ENCODE measurements at places on chromosomes 12 and 14. TPM values are rescaled to one million over a fixed set of nuclear protein-coding genes. Genes with fewer than 3 reads are reported as not detected.

PPP1R3E gene
- 12.4 TPM for total RNA-seq

TRAF3 gene
- 45.4 TPM for total RNA-seq

NRIP2 gene
- total RNA-seq: not detected

DNA sequence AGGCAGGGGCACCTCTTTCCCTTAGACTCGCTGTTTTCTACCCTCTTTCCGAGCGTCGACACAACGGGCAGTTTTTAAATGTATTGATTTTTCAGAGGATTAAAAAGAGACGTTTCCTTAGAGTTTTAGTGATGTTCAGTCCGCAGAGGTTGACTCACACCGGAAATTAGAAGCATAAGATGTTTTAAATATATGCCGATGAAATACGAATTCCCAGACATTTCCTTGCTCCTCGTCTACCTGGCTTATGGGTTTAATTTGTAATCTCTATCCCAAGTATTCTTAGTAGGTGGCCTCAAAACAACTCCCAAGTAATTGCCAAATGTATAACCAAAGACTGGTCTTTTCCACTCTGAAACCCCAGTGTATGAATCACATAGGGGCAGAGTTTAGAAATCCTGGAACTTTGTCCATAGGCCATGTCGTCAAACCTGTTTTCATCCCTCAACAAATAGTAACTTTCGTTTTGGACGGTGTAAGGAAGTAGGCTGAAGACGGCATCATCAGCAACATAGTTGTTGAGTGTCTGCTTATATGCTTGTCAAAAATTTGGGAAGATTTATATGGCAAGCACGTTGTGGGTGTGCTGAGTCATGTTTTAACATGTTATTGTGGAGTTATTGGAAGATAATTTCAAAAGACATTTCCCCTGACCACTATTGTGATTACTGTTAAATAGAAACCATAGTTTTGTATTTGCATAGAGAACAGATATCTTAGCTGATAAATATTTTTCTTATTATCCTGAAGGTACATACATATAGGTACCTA, 824 bp downstream of the TBK1 start:
- H3K27me3 ChIP-seq: no peaks in the 10 kb centered on the region
- H3K27ac ChIP-seq: peak overlapping the region; percentile 98
- H3K36me3 ChIP-seq: peaks cover under 1% of the 10 kb centered on the region
- H3K4me3 ChIP-seq: peak overlapping the region; percentile 90

DNA sequence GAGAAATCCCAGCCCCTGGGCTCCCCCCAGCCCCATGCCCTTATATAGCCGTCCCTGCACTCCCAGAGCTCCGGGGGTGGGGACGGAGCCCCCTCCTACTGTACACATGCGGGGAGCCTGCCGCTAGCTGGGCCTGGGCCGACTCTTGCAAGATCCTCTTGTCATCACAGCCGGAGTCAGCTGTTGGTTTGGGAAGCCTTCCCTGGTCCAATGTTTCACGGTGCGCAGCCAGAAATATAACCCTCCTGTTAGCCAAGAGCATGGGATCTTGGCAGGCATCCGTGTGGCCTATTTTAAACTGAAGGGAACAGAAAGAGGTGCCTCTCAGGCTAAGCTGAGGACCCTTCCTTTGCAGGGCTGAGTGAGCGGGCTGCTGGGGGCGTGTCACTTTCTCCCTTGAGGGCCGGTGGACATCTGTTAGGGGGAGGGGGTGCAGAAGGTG, 175.3 kb downstream of the TSPAN9 start:
- peak; percentile 49 for DNase-seq
- H3K27me3 ChIP-seq: no peaks in the 10 kb centered on the region
- H3K27ac ChIP-seq: peak overlapping the region; percentile 58
- no peak overlapping the region for H3K4me3 ChIP-seq
- peaks cover 58% of the 10 kb centered on the region for H3K4me1 ChIP-seq

GRCh38 chr14:100828031-100828769, 2.3 kb downstream of the MEG3 start:
- no peak overlapping the region for H3K4me3 ChIP-seq
- no peaks in the 10 kb centered on the region for H3K4me1 ChIP-seq
- no peak overlapping the region for H3K27ac ChIP-seq
- no peaks in the 10 kb centered on the region for H3K36me3 ChIP-seq
- DNase-seq: no peak

GRCh38 chr12:53726341-53726740, 911 bp downstream of the CALCOCO1 start:
- no peak for DNase-seq
- H3K36me3 ChIP-seq: peaks cover 34% of the 10 kb centered on the region
- no peak overlapping the region for H3K4me3 ChIP-seq
- H3K27me3 ChIP-seq: no peaks in the 10 kb centered on the region
- H3K27ac ChIP-seq: no peak overlapping the region
- peaks cover 25% of the 10 kb centered on the region for H3K4me1 ChIP-seq

DNA sequence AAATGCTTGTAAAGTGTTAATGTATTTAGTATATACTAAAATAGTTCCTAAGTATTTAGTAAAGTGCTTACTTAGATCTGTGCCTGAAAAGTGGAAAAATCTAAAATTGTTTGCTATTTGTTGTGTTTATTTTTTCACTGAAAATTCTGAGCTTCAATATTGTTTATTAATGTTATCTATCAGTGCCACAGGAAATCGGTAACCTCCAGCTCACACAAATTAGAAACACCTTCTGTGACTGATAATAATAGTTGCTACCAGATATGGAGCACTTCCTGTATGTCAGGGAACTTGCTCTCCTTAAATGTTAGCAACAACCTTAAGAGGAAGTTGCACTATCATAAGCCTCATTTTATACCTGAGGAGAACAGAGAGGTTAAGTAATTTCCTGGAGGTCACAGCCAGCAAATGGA, 723 bp upstream of the LRP10 start:
- peaks cover 27% of the 10 kb centered on the region for H3K36me3 ChIP-seq
- peak overlapping the region; percentile 98 for H3K27ac ChIP-seq
- H3K4me3 ChIP-seq: peak overlapping the region; percentile 75
- peaks cover 28% of the 10 kb centered on the region for H3K4me1 ChIP-seq

DNA sequence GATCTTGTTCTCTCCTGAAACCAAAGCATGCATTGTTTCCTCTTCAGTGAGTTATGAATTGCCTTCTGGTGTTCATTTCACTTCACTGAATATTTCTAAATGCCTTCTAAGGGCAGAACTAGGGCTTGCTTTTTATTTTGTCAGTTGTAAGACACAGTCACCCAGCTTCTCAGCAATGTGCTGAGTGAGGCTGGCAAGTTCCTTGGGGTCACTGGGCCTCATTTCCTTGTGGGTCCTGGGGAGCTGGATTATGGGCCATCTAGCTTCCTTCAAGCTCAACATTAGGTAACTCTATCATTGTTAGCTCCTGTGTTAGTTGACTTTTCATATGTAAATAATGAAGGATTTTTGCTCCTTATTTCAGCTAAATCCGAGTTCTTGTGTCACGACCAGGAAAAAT, 13.8 kb downstream of the ASCL4 start:
- no peak overlapping the region for H3K27ac ChIP-seq
- H3K27me3 ChIP-seq: no peaks in the 10 kb centered on the region
- H3K4me3 ChIP-seq: no peak overlapping the region
- no peak for DNase-seq
- H3K36me3 ChIP-seq: no peaks in the 10 kb centered on the region
- no peaks in the 10 kb centered on the region for H3K4me1 ChIP-seq

- H3K4me3 ChIP-seq: no peak overlapping the region
- H3K27me3 ChIP-seq: no peaks in the 10 kb centered on the region
- no peaks in the 10 kb centered on the region for H3K36me3 ChIP-seq
Observed at GRCh38 chr12:69648476-69648875, 37.8 kb upstream of the LRRC10 start.

GRCh38 chr12:53624956-53625355, 1.2 kb downstream of the ATF7 start:
- H3K27me3 ChIP-seq: no peaks in the 10 kb centered on the region
- H3K27ac ChIP-seq: peak overlapping the region; percentile 87
- no peak for DNase-seq
- no peaks in the 10 kb centered on the region for H3K36me3 ChIP-seq

DNA sequence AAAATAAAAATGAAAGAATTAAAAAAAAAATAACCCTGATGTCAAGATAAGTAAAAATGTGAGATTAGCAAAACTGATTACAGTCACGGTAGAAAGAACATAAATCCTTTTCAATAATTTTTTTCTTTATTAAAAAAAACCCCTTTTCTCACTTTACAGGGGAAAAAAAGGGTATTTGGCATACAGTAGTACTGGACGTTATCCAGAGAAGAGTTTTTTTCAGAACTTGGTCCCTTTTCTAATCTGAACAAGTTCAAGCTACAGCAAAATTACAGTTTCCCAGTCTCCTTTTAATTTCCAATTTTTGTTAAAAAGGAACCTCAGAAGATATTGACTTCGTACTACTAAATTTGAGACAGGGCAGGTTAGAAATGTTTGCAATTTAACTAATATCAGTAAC, 134.7 kb upstream of the DCN start:
- H3K27ac ChIP-seq: no peak overlapping the region
- no peak for DNase-seq
- H3K36me3 ChIP-seq: no peaks in the 10 kb centered on the region

- no peak overlapping the region for H3K27ac ChIP-seq
- no peaks in the 10 kb centered on the region for H3K27me3 ChIP-seq
- no peak for DNase-seq
- no peaks in the 10 kb centered on the region for H3K36me3 ChIP-seq
- no peak overlapping the region for H3K4me3 ChIP-seq
Observed at GRCh38 chr14:82636426-82636825, 1102.8 kb upstream of the SEL1L start.

DNA sequence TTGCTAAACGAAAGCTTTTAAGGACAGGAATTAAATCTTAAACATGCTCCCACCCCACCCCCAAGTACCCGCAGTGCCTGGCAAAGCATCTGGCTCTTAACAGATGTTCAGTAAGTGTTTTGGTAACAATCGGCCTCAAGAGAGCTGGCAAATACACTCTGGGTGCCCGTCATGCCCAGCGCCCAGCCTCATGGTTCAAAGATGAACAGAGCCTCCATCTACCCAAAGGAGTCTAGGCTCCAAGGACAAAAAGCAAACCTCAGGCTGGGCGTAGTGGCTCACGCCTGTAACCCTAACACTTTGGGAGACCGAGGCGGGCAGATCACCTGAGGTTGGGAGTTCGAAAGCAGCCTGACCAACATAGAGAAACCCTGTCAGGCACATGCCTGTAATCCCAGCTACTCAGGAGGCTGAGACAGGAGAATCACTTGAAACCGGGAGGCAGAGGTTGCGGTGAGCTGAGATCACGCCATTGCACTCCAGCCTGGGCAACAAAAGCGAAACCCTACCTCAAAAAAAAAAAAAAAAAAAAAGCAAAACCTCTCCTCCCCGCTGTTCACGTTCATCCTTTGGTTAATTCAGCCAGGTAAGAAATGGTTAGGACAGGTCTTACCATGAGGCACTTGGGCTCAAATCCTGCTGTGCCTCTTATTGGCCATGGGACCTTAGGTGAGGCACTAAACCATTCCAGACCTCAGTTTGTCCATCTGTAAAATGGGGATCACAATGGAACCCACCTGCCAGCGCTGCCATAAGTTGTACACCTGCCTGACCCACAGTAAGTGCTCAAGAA, 151.3 kb downstream of the BCL11B start:
- no peak overlapping the region for H3K4me3 ChIP-seq
- no peaks in the 10 kb centered on the region for H3K36me3 ChIP-seq
- no peaks in the 10 kb centered on the region for H3K4me1 ChIP-seq
- no peak overlapping the region for H3K27ac ChIP-seq

DNA sequence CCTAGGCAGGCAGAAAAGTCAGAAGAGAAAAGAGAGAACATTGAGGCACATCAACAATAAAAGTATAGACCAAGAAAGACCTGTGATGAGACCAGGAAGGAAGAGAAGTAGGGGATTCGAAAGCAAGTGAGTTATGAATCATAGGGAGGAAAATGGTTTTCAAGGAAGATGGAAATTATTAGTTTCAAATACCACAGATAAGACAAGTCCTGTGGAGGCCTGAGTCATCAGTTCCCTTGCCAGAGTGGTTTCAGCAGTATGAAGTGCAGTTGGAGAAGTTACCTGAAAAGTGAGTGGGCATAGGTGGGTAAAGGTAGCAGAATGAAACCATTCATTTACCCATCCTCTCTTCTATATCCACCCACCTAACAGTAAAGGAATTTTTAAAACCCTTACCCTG, 25.2 kb upstream of the TSPAN8 start:
- no peaks in the 10 kb centered on the region for H3K27me3 ChIP-seq
- H3K4me3 ChIP-seq: no peak overlapping the region
- no peak overlapping the region for H3K27ac ChIP-seq
- no peaks in the 10 kb centered on the region for H3K4me1 ChIP-seq
- DNase-seq: no peak

Measured in upper lobe of left lung (tissue), 6 donors.